CD4-positive, alpha-beta memory T cell (primary cell): ENCODE measurements at places on chromosomes 7 and 10.

DNA sequence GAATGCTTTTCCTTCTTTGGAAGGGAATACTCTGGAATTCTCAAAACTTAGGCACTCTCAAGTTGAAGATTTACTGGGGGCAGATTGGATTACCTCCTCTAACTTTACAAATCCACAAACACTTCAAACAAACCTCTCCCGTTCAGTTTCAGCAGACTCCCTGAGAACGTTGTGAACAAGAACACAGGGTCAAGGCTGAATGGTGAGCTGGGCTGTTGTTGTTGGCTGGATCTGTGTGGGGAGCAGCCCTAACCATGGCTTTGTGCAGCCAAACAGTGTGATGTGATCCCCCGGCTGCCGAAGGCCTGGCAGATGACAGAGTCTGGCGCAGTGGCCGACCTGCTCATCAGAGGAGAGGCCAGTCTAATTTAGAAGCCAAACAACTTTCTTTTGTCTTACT is 93.1 kb downstream of the BMPER start:
- no peak for DNase-seq

DNA sequence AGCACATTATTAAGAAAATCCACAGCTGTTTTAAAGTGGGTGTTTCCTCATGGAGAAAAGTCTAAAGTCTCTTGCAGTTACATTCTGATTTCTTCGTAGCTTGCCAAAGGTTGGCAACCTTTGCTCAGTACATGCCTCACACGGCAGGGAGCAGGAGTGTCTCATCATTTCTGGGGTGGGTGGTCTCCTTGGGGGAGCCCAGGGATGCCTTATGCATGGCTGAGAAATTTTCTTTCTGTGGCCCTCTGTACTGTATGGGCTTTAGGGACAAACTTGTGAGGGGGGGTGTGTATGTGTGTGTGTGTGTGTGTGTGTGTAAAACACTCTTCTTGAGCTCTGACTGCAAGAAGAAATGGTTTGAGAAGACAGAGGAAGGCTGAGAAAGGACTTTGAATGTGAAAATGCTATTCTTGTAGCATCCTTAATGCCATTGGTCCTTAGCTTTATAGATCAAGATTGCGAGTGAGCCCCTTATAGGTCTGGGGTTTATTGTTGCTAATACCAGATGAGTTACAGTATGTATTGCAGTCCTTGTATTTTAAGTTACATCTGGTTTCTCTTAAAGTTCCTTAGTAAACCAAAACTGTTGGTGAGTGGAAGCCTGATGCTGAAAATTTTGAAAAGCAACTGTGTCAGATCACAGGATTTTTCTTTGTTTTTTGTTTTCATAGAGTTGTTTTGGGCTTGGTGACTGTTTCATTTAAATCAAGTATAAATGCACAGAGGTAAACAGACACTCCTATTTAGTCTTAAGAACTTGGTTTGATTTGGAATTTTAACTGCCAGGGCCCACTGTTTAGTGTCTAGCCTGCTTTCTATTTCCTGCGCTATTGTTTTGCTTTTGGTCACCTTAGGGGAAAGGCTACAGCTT is 242.0 kb downstream of the BICC1 start:
- no peak for DNase-seq

- DNase-seq: peak; percentile 14
Observed at GRCh38 chr10:93357680-93358079, 124.5 kb downstream of the MYOF start.

DNA sequence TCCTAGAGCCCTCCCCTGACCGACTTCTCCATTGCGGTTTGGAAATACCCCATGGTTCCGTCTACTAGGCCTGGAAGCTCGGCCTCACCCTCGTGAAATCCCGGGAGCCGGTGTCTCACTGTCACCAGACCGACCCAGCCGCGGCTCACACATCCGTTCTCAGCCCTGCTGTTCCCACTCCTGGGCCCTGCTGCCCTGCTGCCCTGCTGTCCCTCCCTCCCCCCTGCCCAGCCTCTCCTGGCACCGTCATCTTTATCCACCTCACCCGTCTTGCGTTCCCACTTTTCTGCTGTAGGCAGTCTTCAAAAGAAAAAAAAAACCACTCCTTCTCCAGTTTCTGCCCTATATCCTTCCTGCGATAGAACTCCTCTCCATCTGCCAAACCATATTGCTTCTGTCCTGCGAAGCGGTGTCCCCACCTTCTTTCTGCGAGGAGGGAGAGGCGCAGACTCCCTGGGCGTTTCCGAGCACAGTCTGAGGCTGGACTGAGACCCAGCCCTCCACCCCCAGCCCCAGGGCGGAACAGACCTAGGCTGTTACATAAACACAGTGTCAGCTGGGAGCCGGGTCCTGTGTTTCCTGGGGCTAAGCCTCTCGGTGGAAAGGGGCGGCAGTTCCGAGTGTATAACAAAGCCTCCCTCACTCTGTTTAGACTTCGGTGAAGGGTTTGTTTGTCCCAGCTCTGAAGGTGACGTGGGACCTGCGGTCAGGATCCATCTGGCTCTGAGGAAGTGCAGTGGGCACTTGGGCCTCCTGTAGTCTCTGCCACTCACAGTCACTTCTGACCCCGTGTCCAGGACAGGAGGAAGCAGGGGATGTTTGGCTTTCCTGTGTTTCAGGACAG is 2.8 kb downstream of the AGAP3 start:
- DNase-seq: no peak

DNA sequence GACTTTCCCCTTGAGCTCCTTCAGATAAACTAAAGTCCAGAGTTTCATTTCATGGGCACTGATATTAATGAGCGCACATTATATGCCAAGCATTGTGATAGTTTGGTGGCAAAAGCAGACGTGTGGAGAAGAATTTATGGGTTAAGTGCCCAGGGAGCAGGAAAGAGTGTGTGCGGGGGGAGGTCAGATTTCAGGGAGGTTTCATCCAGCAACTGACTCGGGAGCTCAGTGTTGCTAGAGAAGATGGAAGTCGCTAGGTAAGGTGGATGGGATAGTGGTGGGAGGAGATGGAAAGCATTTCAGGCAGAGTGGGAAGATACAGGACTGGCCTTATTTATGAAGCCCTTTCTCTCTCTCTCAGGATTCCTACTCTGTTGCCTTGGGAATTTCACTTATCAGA is 223.0 kb downstream of the SNX10 start:
- no peak for DNase-seq

DNA sequence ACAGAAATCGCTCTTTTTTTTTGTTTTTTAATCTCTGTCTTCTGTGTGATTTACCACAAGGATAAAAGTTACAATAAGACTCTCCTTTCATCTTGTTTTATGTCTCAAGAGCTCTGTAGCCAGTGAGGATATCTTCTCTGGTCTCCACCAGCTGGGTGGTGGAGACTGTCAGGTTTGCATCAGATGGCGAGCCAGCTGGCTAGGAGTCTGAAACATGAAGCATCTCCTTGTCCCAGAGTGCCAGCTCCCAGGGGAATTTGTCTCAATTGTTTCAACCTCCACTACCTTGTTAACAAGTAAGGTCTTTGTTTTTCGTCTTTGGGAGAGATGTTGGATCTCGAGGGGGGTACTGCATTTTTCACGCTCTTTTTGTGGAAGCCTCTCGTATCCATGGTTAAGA is 47.3 kb downstream of the FRMPD2 start:
- no peak for DNase-seq

DNA sequence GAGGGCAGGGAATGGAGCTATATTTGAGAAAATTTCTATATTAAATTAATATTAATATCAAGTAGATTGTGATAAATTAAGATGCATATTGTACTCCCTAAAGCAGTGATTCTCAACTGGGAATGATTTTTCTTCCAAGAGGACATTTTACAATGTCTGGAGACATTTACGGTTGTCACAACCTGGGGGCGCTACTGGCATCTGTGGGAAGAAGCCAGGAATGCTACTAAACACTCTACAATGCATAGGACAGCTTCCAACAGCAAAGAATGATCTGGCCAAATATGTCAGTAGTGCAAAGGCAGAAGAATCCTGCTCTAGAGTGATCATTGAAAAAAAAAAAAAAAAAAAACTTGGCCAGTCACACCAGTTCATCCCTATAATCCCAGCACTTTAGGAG is 100.0 kb downstream of the LSM5 start:
- DNase-seq: no peak

DNA sequence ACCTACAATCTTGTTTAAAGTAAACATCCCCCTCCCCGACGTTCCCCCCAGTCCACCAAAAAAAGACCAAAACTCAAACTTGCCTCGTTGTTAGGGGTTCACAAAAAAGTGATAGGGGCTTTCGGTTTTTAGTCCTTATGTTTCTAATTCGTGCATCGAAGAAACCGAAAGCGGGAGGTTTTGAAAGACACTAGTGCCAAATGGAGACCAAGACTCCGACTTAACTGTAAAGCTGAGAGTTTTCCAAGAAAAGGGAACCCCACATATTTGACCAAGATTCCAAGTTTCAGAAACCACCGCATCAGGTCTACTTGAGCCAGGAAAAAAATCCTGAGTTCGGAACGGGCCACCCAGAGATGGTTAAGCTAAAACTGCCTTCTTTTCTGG is 534 bp downstream of the PSMA2 start:
- DNase-seq: no peak

- no peak for DNase-seq
Observed at GRCh38 chr7:110168010-110168409, 922.9 kb upstream of the LRRN3 start.

DNA sequence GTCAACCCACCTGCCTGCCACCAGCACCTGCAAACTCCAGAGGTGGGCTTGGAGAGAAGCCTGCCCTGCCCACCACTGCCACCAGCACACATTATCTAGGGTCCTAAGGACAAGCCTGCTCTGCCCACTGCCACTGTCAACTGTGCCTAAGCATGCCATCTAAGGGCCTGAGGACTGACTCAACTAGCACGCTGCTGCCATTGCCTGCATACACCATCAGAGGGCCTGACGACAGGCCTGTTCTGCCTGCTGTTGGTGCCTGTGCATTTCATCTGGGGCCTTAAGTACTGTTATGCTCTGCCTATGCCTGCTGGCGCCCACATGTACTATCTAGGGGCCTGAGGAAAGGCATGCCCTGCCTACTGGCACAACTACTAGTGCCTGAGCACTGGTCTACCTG is 27.0 kb upstream of the LRRD1 start:
- DNase-seq: no peak

GRCh38 chr7:66348531-66348930 is 143.4 kb downstream of the TPST1 start:
- no peak for DNase-seq

GRCh38 chr7:35334506-35334905 is 80.6 kb upstream of the TBX20 start:
- DNase-seq: no peak

DNA sequence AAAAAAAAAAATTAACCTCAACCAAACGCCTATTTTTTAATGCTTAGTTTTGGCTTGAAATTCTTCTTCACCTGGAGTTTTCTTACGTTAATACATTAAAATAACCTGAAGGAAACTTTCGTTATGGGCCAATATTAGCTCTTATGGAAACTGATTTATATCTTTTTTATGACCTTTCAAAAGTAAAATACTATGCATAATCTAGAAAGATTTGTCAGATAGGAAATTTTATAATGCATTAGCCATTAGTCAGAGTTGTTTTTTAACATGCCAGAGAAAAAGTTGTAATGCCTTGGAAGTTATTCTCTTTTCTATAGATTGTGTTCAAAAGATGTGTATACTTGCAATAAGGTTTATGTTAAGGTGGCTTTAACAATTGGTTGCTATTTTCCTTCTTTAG is 34.3 kb upstream of the ARL4A start:
- DNase-seq: no peak

- no peak for DNase-seq
Observed at GRCh38 chr7:117986645-117987269, 113.5 kb upstream of the CTTNBP2 start.

- DNase-seq: no peak
Observed at GRCh38 chr7:132019703-132020102, 463.3 kb upstream of the PODXL start.

DNA sequence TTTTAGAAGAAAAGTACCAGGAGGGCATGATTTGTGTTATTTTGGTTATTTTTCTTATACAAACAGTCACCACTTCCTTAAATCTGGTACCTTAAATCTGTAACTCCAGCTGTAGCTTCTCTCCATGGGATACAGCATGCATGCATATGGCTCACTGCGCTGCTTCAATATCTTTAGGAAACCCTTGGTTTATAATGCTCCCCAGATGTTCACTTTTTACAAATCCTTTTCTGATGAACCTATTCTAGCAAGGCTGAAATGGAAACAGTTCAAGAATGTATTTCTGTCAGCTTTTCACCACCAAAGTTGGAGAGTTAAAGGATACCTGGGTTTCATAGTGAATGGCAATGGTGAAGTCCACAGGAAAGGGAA is 50.9 kb downstream of the LAMB4 start:
- no peak for DNase-seq

- DNase-seq: no peak
Observed at GRCh38 chr7:121954803-121955202, 81.8 kb downstream of the PTPRZ1 start.

DNA sequence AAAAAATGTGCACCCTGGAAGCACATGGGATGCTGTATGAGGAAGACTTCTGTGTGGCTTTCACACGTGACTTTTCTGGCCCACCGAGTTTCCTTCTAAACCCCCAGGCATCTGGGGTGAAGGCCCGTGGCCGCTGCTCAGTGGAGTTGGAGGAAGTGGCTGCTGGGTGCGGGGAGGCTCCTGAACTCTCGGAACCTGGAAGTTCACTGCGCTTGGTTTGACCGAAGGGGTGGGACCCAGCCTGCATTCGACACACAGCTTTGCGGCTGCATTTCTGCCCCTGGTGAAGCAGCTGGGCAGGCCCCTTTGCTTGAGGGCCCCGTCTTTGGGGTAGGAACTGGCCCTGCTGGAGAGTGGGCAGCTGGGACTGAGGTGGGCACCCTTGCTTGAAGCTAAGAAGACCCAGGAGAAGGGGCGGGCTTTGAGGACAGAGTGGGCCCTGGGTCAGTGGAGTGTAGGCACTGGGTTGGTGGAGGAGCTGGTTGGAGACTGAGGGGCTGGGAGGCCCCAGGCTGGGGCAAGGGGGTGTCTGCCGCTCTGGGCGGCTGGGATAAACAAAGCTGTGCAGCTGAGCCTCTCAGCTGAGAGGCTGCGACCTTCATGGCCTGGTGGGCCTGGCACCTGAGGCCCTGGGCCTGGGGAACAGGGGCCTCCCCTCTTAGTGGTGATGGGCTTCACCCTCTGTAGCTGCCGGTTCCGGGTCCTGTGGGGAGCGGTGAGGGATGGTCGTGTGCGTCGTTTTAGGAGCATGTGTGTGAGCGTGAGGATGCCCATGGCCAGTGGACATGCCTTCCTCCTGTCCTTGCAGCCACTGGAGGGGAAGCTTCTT is 78.0 kb downstream of the INPP5A start:
- DNase-seq: no peak

GRCh38 chr7:716636-717035 is 9.9 kb upstream of the DNAAF5 start:
- DNase-seq: no peak

DNA sequence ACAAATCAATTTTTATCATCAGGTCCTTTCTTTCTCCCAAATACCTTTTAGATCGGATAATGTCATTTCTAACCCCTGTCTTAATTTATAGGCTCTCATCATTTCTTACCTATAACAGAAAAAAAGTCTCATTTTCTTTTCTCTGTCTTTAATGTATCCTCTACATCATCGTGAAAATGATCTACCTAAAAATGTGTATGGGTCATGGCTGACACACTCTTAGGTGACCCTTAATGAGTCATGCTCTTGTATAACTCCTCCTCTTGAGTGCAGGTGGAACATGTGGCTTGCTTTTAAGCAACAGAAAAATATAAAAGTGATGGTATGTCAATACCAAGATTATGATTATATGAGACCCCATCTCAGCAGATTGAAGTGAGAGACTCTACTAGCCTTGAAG is 139.4 kb downstream of the SEMA3C start:
- no peak for DNase-seq
